ENCODE measurements at places on chromosomes 16 and 17. TPM values are rescaled to one million over a fixed set of nuclear protein-coding genes. Genes with fewer than 3 reads are reported as not detected.

The NPTX1 gene
- total RNA-seq = 0.20 TPM

DNA sequence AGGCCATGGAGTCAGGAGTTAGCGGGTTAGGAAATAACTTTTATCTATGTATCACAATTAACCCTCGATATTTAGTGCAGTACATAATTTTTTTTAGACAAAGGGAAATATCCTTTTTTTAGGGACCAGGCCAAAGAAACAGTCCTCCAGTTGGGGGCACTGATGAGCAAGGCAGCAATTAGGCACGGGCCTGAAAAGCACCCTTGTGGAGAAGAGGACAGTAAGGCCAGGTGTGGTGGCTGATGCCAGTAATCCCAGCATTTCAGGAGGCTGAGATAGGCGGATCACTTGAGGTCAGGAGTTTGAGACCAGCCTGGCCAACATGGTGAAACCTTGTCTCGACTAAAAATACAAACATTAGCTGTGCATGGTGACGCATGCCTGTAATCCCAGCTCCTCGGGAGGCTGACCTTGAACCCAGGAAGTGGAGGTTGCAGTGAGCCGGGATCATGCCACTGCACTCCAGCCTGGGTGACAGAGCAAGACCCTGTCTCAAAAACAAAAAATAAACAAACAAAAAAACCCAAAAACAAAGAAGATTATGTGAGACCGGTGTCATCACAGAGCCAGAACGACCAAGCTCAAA is 158.3 kb upstream of the NOL11 start:
- no peak overlapping the region for H3K27ac ChIP-seq
- H3K4me3 ChIP-seq = no peak overlapping the region
- no peaks in the 10 kb centered on the region for H3K27me3 ChIP-seq
- no peak for DNase-seq

- no peaks in the 10 kb centered on the region for H3K36me3 ChIP-seq
- no peak for DNase-seq
- H3K4me1 ChIP-seq = peaks cover 93% of the 10 kb centered on the region
- H3K4me3 ChIP-seq = no peak overlapping the region
Observed at GRCh38 chr17:73594598-73594997, 49.6 kb downstream of the SDK2 start.

DNA sequence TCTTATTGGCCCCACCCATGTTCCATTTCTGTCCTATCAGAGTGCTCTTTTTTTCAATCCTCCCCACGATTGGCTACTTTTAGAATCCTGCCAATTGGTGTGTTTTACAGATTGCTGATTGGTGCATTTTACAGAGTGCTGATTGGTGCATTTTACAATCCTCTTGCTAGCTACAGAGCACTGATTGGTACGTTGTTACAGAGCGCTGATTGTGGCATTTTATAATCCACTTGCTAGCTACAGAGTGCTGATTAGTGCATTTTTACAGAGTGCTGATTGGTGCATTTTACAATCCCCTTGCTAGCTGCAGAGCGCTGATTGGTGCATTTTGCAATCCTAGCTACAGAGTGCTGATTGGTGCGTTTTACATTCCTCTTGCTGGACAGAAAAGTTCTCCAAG is 9.5 kb upstream of the CCL17 start:
- no peak overlapping the region for H3K4me3 ChIP-seq
- H3K36me3 ChIP-seq = no peaks in the 10 kb centered on the region
- H3K27ac ChIP-seq = no peak overlapping the region
- DNase-seq = no peak

DNA sequence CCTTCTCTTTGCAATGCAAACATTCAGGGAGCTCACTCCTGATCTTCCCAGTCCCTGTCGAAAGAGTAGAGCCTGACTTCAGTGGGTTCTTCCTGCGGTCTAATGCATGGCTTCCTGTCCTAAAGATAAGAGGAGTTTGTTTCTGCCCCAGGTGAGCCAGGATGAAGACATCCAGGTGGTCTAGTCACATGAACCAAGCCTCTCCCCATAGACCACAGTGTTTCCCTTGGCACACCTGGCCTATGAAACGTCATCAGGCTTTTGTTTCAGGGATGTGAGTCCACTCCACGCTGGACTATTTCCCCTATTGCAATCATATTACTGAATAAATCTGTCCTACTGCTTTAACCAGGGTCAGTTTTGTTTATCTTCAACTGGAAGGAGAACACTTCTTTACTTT is 21.1 kb downstream of the CES1 start:
- no peak overlapping the region for H3K27ac ChIP-seq
- no peaks in the 10 kb centered on the region for H3K36me3 ChIP-seq
- H3K27me3 ChIP-seq = no peaks in the 10 kb centered on the region
- no peak overlapping the region for H3K4me3 ChIP-seq
- no peaks in the 10 kb centered on the region for H3K4me1 ChIP-seq
- no peak for DNase-seq

- no peaks in the 10 kb centered on the region for H3K27me3 ChIP-seq
- peak overlapping the region; percentile 77 for H3K4me3 ChIP-seq
- H3K4me1 ChIP-seq = peaks cover 86% of the 10 kb centered on the region
- peaks cover 28% of the 10 kb centered on the region for H3K36me3 ChIP-seq
- no peak for DNase-seq
- peak overlapping the region; percentile 95 for H3K27ac ChIP-seq
Observed at GRCh38 chr16:11078812-11079459, 134.6 kb downstream of the CLEC16A start.

- H3K27me3 ChIP-seq = no peaks in the 10 kb centered on the region
- no peak overlapping the region for H3K27ac ChIP-seq
- no peaks in the 10 kb centered on the region for H3K4me1 ChIP-seq
- H3K4me3 ChIP-seq = no peak overlapping the region
- H3K36me3 ChIP-seq = no peaks in the 10 kb centered on the region
- no peak for DNase-seq
Observed at GRCh38 chr16:52597073-52597771, 50.3 kb upstream of the TOX3 start.
